ENCODE measurements at places on chromosomes 2 and 18.

DNA sequence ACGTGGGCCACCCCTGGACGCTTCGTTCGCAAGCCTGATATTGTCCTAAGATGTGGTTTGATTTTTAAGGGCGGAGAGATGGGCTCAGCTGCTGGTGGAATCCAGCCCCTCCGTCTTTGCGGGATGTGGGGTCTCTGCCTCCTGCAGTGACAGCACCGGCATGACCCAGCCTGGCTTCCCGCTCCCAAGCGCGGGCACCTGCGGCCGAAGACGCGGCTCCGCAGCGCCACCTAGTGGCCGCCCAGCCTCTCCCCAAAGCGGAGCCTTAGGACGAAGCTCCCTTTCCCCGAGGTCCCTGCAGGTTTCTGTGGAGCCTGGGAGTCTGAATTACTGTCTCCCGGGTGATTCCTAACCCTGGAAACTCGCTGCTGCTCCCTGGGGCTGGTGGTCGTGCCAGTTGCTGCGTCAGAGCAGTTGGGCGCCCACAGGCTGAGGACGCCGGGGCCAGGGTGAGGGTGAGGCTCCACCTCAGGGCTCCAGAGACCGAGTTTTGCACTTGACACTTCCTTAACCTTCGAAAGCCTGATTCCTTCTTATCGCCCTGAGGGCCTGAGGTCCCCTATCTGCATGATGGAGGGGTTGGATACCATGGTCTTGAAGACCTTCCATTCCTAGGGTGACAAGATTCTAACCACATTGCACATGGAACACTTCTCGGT lies 137.5 kb downstream of the TPO start:
- no peak for DNase-seq

DNA sequence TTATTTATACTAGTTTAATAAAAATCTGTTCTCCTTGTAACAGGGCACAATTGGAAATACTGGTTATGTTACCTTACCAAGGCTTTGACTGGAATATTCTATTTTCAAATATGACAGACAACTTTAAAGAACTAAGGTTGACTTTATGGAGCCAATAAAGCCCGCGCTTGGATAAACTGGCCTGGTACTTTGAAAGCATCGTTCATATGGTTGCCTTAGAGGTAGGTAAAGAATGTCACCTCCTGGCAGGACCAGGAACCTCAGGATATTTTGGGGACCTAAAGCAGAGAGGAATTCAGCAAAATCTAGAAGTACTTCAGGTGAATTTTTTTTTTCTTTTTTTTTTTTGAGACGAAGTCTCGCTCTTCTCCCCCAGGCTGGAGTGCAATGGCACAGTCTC lies 71.2 kb upstream of the CREB1 start:
- no peak for DNase-seq

- no peak for DNase-seq
These were observed 248.9 kb downstream of the MYCN start for GRCh38 chr2:16189029-16189835.

GRCh38 chr18:6414723-6415417 lies at the start of gene L3MBTL4:
TSS of gene L3MBTL4 (minus strand) at chr18:6414911. CDS start at chr18:6311625, 103,286 bp downstream.
- DNase-seq = no peak

DNA sequence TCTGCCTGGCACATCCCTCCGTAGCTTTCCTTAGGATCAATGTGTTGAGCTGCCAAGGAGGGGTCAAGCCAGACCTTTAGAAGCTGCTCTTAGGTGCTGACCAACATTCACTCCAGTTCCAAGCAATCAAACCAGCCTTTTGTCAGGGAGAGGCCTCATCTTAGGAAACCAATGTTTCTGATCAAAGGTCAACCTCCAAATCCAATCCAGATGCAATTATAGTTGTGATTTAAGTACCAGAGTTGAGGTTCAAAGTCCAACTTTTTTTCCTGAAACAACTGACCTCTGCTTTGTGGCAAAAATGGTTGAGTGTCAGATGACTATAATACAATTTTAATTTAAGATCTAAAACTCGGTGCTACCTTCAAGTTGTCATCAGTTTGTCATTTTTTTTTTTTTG lies 303.4 kb downstream of the ALK start:
- no peak for DNase-seq

DNA sequence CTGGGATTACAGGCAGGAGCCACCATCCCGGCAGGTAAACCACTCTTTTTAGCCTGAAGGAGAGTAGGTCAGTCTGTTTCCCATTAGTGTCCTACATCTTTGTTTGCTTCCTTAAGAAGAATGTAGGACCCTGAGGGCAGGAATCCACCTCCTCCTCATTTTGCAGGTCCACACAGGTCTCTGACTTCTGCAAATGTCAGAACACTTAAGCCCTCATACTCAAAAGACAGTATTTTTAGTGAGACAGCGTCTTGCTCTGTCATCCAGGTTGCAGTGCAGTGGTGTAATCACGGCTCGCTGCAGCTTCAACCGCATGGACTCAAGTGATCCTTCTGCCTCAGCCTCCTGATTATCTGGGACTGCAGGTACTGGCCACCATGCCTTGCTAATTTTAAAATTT lies 9.3 kb downstream of the PSTPIP2 start:
- DNase-seq = no peak

- peak; percentile 65 for DNase-seq
These were observed 6.0 kb upstream of the INPP5D start for GRCh38 chr2:233053928-233054784.

- no peak for DNase-seq
These were observed 45.8 kb upstream of the ID2 start for GRCh38 chr2:8636041-8636491.

- DNase-seq = no peak
These were observed 74.7 kb upstream of the MGAT4A start for GRCh38 chr2:98805412-98806171.

- no peak for DNase-seq
These were observed 17.6 kb downstream of the SATB2 start for GRCh38 chr2:199440118-199440517.

DNA sequence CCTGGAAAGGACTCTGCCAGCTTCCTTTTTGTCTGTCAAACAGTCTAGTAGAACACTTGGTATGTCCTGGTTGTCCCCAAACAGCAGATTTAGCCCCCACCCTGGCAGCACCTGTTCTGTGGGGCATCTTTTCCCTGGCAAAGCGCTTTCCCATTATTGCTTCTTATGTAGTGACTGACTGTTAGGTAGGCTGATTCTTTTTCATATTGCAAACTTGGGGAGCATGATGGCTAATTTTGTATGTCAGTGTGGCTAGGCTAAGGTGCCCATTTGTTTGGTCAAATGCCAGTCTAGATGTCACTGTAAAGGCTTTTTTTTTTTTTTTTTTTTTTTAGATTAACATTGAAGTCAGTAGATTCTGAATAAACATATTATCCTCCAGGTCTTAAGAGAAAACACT lies 140.2 kb downstream of the MYCN start:
- no peak for DNase-seq

- DNase-seq = no peak
These were observed 216.7 kb downstream of the CTNNA2 start for GRCh38 chr2:79729532-79729931.

- peak; percentile 46 for DNase-seq
These were observed 98.0 kb downstream of the INHBB start for GRCh38 chr2:120443946-120444345.

DNA sequence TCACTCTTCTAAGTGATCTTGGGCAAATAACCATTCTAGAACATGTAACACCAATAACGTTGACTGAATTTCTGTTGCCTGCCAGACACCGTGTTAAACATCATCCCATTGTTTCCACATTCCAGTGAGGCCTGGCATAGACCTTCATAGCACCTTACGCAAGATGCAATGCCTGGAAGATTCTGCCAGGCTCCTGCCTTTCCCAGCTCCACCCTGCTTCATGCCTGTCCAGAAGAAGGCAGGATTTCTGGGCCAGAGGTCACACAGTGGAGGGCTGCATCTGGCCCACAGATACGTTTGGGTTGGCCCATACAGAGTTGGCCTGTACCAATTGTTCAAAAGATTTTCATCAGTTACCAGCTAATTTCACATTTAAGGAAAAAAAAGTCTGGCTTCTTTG lies 46.3 kb downstream of the EN1 start:
- no peak for DNase-seq

DNA sequence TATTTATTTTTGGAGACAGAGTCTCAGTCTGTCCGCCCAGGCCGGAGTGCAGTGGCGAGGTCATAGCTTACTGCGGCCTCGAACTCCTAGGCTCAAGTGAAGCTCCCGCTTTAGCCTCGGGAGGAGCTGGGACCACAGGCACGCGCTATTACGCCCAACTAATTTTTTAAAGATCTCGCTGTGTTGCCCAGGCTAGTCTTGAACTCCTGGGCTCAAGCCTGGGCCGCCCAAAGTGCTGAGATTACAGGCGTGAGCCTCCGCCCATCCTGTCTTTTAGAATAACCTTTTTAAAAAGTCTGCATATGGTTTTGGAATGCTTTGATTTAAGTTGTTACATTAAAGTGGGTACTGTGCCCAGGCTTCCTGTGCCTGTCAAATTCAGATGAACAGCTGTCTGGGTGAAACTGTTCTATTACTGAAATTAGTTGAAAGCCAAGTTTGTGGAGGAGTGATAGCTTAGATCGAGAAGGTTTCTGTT lies 944 bp downstream of the RAB3GAP1 start:
- no peak for DNase-seq

- DNase-seq = no peak
These were observed 33.4 kb upstream of the ATP8B1 start for GRCh38 chr18:57836557-57836956.

GRCh38 chr2:236250909-236251579 lies 13.2 kb downstream of the ASB18 start:
- no peak for DNase-seq

DNA sequence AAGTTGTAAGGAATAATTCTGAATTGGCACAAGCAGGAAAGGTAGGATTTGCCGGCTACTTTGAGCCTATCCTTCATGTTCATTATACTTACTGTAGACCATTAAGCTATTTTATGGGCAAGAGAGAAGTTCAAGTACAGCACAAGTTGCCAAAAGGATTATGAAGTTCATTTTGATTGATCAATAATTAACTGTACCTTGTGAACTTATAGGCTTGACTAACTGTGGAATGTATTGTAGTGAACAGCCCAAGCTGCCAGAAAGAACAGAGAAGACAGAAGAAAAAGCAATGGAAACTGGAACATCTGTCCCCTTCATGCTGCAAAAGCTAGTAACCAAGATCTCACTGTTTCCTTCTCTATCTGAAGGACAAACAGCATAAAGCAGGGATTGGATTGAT lies 810.1 kb upstream of the ZEB2 start:
- DNase-seq = no peak

GRCh38 chr18:26757263-26758019 lies 108.1 kb downstream of the AQP4 start:
- DNase-seq = no peak

DNA sequence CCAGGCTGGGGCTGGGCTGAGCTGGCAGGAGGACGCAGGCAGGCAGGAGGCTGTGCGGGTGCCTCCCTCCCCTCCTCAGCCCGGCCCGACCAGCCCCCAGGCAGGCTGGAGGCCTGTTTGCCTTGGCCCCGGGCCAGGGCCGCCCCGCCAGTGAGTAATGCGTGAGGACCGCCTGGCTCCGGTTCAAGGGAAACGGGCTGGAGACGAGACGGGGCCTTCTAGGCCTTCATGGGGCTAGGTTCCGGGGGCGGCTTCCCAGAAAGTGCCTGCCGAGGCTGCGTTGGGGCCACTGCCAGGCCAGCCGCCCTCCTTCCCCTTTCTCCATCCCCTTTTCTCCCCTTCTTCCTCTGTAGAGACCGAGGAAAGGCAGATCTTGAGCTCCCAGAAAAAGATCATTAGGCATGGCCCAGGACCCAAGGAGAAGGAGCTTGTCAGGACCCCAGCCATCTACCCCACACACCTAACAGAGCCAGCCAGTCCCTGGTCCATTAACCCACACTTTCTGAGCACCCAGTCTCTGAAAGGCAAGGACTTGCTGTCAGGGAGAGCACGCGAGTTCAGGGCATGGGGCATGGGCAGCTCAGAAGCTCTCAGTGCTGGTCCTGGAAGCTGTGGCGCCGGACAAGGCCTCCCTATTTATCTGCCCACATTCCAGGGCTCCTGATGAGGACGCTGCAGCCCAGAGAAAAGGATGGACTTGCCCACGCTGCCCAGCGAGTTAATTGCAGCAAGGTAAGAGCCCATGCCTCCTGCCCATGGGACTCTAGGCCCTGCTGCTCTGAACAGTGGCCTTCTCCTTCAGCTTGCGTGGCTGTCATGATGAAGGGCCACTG lies 48.5 kb downstream of the SMAD7 start:
- DNase-seq = peak; percentile 91

DNA sequence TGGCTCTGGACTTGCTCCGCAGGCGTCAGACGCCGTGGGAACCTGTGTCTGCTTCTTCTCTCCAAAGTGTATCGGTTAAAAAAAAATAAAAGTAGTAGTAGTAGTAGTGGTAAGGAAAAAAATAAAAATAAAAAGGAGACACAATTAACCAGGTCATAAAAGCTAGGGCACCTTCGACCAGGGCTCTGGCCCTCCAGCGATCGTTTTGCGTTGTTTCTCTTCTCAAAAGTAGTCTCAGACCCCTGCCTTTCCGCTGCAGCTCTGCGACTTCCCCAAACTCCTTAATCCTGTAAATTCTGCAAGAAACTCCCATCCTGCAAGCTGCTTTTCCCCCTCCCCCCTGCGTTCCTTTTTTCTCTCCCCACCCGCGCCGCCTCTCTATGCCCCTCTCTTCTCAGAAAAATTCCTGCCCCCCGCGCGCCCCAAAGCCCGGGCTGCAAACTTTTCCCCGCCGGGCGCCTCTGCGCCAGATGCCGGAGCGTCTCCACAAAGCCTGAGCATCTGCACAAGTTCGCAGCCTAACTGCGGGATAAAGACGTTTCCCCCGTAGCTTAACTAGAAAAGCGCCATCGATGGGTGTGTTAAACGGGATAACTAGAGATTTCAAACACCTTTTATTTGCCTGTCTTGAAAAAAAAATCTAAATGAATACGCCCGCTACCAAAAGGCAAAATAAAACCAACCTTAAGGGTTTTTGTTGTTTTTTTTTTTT lies 1.8 kb upstream of the SALL3 start:
- no peak for DNase-seq

GRCh38 chr2:49754381-49754780 lies 600.1 kb upstream of the FSHR start:
- DNase-seq = no peak

GRCh38 chr2:86238354-86238753 lies 39.1 kb downstream of the MRPL35 start:
- no peak for DNase-seq

GRCh38 chr2:216741223-216741593 lies 45.9 kb upstream of the IGFBP5 start:
- DNase-seq = no peak

GRCh38 chr18:48662011-48662661 lies 123.3 kb downstream of the CTIF start:
- no peak for DNase-seq

DNA sequence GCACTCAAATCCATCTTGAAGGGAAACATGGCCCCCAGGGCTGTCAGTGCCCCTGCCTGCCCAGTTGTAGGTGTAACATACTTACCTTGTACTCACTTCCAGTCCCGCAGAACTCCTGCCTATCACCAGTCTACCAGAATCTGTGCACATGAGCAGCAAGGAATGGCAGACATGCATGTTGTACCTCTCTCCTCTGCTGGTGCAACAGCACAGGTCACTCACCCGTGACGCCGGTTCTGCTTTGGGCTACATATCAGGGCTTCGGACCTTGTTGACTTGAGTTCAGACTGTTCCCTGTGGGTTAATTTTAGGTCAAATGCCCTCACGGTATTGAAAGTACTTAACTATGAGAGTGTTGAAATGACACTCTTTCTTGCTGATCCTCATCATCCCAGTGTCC lies 215.7 kb downstream of the TPGS2 start:
- no peak for DNase-seq

GRCh38 chr2:12716282-12717190 lies at the start of gene TRIB2:
TSS of gene TRIB2 (plus strand) at chr2:12716936. CDS start at chr2:12718308, 1,372 bp downstream.
- DNase-seq = peak; percentile 94

- no peak for DNase-seq
These were observed 765.4 kb downstream of the MBD2 start for GRCh38 chr18:53458944-53459580.
